ENCODE measurements at places on chromosomes 5 and 9.

DNA sequence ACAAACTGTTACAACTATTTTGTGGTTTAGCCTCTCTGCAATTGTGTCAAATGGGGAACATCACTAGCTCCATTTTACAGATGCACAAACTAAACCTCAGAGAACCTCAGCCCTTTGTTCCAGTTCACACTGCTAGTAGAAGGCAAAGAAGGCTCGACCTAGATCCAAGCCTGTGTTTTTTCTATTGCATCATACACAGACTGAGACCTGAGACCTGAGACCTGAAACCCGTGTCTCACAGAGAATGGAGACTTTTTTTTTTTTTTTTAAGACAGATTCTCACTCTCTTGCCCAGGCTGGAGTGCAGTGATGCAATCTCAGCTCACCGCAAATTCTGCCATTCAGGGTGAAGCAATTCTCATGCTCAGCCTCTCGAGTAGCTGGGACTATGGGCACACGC is 120.8 kb downstream of the GALNT10 start:
- DNase-seq, result no peak

GRCh38 chr5:110134963-110135935 is 445.5 kb downstream of the MAN2A1 start:
- no peak for DNase-seq

GRCh38 chr5:88474574-88474973 is 205.9 kb upstream of the TMEM161B start:
- DNase-seq, result no peak

GRCh38 chr5:78499485-78499884 is 139.1 kb downstream of the SCAMP1 start:
- DNase-seq, result no peak

GRCh38 chr9:8206720-8207119 is 407.1 kb upstream of the DMAC1 start:
- no peak for DNase-seq

- no peak for DNase-seq
Observed at GRCh38 chr9:84659313-84659712, 10.2 kb upstream of the NTRK2 start.

- DNase-seq, result peak; percentile 5
Observed at GRCh38 chr9:7234144-7234543, 476.4 kb downstream of the KDM4C start.

DNA sequence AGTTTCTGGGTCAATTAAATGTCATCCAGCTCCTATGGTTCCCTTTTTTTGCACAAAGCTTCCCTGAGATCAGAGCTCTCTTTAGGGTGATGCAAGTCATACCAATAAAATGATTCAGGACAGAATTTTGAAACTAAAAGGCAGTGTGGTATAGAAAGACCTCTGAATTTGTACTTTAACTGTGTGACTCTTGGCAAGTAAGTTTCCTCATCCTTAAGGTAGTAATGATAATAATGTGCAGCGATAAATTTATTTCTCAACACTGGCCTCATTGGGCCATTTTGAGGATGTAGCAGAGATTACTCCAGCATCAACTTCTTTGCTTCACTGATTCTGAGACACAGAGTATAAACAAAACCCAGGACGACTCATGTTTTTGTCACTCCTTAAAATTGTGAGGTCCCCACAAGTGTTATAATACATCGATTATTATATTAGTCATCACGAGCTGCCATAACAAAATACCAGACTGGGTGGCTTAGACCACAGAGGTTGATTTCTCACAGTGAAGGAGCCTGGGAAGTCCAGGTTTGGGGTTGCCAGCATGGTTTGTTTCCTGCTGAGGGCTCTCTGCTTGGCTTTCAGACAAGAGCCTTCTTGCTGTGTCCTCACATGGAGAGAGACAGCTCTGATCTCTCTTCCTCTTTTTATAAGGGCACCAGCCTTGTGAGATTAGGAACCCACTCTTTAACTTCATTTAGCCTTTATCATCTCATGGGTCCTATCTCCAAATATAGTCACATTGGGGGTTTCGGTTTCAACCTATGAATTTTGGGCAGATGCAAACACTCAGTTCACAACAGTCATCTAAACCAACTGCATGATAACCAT is 293.0 kb downstream of the ZNF608 start:
- DNase-seq, result peak; percentile 8

DNA sequence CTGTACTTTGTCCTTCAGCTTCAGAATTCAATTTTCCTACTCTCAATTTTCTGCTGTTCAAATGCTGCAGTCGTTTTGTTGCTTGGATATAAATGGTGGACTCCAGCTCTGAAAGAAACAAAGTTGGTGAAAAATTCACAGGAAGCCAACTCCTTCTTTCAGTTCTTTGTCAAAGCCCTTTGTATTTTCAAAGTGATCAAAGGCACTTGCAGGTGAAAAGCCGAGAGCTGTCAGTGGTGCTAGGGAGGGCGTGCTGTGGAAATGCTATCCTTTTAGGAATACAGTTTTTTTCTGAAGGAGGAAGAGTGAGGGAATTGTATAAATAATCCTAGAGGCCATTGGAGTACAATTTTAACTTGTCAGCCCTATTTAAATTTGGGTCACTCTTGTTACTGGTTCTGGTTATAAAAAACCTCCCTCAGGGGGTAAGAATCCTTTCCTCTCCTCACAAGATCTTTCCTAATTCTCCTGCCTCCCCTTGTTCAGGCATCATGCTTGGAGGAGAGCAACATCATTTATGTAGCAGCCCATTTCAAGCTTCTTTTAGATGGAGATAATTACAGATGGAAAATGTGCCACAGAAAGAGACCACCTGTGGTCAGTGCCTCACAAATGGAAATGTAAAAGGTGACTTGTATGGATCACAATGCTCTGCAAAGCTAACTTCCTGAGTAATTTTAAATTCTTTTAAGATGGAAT is 62.5 kb upstream of the GHR start:
- no peak for DNase-seq

- no peak for DNase-seq
Observed at GRCh38 chr5:56257010-56257409, 23.9 kb upstream of the ANKRD55 start.

DNA sequence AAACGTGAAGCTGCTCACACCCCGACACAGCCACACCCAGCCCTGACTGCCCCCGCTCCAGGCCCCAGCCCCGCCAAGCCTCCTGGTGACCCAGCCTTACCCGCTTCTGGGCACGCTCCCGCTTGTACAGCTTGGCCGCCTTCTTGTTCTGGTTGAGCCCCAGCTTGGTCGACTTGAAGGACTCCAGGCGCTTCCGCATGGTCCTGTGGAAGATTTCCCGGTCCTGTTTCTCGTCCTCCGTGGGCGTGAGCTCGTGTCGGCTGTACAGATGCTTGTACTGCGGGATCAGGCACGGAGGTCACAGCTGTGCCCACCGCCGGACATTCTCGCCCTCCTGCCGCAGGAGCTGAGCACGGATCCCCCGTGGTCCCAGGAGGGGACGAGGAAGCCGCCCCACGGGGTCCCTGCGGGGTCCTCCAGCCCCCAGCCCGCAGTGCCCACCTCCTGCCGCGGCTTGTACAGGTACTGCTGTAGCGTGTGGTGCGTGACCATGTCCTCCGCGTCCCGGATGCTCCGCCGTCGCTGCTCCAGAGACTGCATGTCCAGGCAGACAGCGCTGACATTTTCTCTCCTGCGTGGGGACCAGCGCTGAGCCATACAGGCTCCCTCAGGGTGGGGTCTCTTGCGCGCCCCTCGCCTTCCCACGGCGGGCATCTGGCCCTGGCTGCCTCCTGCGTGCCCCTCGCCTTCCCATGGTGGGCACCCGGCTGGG is 33.3 kb downstream of the EXOC3 start:
- DNase-seq, result no peak

GRCh38 chr9:114811301-114811700 is 5.5 kb upstream of the TNFSF15 start:
- no peak for DNase-seq

DNA sequence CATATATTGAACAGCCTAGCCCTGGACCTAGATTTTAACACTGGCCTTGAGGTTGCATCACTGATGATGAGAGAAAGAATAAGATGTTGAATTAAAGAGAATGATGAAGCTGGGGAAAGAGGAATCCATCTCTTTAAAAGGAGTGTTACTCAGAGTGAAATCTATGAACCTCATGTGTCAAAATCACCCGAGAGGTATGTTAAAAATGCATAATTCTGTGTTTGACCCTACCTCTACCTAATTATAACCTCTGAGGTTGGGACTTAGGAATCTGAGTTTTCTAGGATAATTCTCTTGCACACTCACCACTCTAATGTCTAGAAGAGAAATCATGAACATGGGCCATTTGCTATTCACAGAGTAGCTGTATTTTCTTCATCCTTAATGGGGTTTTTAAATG is 479.4 kb downstream of the ENC1 start:
- DNase-seq, result no peak

DNA sequence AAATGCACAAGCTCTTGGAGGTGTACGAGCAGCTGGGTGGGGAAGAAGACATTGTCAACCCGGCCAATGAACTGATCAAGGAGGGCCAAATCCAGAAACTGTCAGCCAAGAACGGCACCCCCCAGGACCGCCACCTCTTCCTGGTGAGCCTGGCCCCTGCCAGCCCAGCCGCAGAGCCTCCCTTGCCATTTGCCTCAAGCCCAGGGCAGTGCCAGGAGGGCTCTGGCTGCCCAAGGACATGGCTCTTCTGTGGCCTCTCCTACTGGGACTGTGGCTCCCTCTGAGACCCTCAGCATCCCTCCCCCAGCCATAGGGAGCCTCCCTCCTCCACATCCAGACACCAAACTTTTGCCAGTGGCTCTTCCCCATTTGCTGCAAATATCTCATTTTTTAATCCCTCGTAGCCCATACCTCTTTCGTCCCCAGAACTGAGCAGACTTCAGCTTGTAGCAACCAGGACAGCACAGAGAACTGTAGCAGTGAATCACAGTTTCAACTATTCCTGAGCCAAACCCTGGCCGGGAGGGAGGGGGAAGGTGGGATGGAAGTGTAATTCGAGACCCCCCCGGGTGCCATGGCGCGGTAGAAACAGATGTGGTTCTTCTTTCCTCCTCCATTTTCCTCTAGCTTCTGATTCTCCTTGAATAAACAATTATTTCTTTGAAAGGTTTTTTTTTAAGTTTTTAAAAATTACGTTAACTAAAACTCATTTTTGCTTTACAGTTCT is 44.5 kb upstream of the SUSD3 start:
- no peak for DNase-seq

GRCh38 chr9:129495620-129496472 is 125.1 kb downstream of the C9orf50 start:
- DNase-seq, result peak; percentile 61

GRCh38 chr9:133506653-133507038 is 18.1 kb downstream of the MYMK start:
- DNase-seq, result no peak

- no peak for DNase-seq
Observed at GRCh38 chr9:132647806-132648205, 22.0 kb downstream of the DDX31 start.

GRCh38 chr9:137521405-137521985 is 28.7 kb downstream of the PNPLA7 start:
- DNase-seq, result peak; percentile 13

DNA sequence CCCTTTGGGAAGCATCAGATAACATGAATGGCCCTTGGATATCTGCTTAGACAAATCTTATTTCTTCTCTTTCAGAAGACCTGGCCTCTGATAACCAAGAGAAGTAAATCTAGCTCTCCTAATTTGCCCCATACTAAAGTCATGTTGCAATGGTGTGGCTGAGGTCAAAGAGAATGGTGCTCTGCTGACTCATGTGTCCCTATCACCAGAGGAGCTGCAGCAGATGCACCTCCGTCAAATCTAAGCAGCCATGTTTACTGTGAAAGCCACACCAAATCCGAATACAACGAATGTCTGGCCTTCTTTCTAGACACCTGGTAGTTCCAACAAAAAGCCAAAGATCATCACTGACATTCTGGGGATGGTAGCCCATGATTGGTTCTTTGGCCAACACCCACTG is 23.2 kb downstream of the RETREG1 start:
- DNase-seq, result no peak

- DNase-seq, result no peak
Observed at GRCh38 chr5:172904643-172905345, 54.4 kb upstream of the RPL26L1 start.

- no peak for DNase-seq
Observed at GRCh38 chr9:34862043-34862442, 96.0 kb upstream of the PHF24 start.

- DNase-seq, result no peak
Observed at GRCh38 chr9:123290764-123291163, 22.4 kb upstream of the STRBP start.

Measured in GM12892 (cell line).